ENCODE measurements at places on chromosomes 3 and 15.

DNA sequence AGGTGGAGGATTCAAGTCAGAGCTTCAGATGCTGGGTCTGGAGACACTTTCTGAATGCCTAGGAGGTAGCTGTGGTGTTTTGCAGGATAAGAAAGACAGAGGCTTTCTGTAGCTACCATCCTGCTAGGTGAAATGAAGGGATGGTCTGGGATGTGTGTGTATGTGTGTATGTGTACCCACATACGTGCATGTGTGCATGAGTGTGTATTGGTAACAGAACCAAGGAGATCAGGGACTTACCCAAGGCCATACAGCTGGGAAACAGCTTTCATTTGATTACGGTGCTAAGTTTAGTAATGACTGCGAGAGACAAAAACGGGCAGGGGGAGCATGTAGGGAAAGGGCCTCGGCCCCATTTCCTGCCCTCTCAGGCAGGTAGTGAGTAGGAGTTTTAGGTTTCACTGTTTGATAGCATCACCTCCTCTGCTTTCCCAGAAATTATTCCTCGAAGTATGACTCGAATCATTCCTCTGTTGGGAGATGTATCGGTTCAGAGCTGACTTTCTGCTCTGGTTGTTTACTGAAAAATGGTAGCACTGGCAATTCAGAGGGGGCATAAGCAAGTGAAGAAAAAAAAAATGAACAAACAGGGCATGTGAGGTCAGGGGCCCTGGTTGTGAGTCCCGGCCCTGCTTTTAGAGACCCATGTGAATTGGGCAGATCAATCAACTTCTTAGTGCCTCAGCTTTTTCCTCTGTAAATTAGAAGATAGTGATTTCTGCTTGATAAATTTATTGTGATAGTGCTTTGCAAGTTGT is 130.7 kb downstream of the LPP start:
- DNase-seq: no peak

DNA sequence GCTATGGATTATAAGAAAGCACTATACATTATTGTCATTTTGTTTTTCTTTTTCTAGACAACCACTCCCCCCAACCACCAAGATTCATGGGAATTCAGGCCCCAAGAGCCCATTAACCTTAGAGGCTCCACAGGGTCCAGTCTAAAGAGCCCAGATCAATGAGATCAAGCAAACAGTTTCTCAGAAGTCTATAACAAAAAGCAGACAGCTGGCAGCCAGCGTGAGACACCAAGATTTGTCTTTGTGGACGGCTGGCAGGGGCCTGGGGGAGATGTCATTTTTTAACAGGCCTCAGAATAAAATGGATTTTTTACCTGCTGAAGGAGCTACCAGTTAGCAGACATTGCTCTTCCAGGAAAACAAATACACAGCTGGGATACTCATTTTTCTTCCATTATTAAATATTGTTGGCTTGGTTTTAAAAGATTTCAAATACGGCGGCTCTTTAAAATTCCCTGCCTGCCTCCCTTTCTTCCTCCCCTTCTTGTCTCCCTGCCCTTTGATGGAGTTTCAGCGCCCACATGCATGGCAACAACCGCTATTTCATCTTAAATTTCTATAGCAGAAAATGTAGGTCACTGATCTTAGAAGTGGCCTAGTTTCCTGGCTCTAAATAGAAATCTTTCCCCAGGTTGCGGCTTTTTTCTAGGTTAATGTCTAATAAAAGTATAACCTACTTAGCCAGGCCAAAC is 130.6 kb downstream of the FAM174B start:
- no peak for DNase-seq

DNA sequence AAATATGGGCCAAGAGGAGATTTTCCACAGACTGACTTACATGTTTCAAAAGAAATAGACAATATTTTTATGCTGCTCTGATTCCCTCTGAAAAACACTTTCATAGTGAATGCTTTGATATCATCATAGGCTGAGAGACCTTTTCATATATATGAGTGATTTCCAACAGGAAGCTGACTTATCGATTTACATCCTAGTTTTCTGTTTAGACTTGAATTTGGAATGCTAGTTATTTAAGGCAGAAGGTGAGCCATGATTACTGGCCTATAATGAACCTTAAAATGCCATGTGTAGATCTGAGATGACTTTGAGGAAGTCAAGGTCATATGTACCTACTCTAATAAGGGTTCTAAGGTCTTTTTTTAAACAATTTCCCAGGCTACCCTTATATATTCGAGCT is 1126.1 kb downstream of the ROBO1 start:
- DNase-seq: no peak

- no peak for DNase-seq
Observed at GRCh38 chr15:45747426-45747825, 112.6 kb downstream of the SQOR start.

- DNase-seq: no peak
Observed at GRCh38 chr15:85527895-85528294, 147.5 kb downstream of the AKAP13 start.

DNA sequence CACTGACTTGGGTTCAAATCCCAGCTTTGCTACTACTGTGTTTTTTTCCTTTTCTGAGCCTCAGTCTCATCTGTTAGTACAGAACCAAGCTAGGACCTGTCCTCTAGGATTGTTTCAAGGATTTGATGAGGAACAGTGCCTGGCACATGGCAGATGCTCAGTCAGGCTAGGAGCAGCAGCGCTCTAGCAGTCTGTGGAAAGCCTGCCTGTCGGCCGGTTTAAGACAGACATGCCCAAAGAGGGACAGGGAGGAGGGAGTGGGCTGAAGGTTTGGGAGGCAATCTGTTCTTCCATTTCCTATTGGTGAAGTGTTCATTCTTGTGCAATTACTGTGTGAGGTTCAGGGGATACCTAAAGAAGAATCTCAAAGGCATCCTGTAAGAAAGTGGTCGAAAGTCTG is 35.1 kb upstream of the RGMA start:
- DNase-seq: no peak

DNA sequence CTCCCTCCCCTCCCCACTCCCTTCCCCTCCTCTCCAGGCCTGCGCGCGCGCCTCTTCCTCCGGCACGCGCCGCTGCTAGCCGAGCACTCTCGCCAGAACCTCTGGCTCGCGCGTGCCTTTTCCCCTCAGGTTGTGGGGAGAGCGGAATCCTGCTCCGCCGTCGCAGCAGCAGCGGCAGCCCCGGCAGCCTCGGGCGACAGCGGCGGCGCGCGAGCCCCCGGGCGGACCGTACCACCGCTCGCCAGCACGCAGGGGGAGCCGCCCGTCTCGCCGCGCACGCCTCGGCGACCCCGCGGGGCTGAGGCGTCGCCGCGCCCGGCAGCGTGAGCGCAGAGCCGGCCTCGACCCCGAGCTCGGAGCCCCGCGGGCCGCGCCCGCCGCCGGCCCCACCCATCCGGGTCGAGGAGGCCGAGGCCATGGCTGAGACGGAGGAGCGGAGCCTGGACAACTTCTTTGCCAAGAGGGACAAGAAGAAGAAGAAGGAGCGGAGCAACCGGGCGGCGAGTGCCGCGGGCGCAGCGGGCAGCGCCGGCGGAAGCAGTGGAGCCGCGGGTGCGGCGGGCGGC is at the start of gene CDV3:
TSS of gene CDV3 (plus strand) at position 58 of the 566 bp plus-strand sequence. CDS start at position 417, 359 bp downstream.
- peak; percentile 88 for DNase-seq

GRCh38 chr15:39079296-39079847 is 501.5 kb upstream of the THBS1 start:
- no peak for DNase-seq

GRCh38 chr15:28944286-28944685 is 58.5 kb downstream of the APBA2 start:
- DNase-seq: peak; percentile 19

DNA sequence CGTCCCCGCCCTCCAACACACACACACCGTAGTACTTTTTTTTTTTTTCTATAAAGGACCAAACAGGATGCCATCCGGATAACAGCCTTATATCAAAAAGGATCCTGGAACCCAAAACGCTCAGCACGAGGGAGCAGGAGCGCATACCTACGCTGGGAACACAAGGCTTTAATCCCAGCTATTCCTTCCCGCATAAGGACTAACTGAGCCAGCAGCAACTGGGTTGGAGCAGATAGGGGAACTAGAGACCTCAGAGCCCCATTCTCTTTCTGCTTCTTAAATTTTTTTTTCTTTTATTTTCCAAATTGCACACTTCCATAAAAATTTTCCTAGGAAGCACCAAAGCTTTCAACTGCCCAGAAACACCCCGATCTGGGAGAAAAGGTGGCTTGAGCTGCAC is 1.3 kb downstream of the TRANK1 start:
- DNase-seq: no peak

GRCh38 chr3:9081184-9081818 is 118.0 kb upstream of the RAD18 start:
- DNase-seq: no peak

- no peak for DNase-seq
Observed at GRCh38 chr15:84904419-84904818, 20.0 kb downstream of the SLC28A1 start.

DNA sequence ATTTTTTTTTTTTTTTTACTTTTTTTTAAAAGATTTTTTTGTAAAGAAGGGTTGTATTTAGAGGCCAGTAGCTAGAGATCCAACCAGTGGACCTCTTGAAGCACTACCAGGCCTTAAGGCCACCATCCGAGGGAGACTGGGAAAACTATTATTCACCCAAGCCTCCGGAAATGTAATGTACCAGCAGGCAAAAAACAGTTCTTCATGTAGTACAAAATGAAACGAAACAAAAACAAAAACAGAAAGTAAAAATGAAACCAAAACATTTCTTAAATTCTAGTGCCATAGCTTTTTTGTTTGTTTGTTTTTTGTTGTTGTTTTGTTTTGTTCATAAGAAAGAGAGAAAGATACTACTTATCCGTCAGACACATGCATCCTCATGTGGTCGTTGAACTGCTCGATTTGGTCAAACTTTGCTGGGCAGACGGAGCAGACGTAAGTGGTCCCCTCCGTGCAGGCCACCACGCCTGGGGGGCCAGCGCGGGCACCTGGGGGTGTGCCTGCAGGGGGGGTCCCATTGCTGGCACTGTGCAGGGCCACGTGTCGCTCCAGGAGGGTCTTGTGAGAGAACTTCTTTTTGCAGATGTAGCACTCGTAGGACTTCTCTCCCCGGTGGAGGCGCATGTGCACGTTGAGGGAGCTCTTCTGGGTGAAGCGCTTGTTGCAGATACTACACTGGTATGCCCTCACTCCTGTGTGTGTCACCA is 45.0 kb downstream of the TIGIT start:
- peak; percentile 21 for DNase-seq

DNA sequence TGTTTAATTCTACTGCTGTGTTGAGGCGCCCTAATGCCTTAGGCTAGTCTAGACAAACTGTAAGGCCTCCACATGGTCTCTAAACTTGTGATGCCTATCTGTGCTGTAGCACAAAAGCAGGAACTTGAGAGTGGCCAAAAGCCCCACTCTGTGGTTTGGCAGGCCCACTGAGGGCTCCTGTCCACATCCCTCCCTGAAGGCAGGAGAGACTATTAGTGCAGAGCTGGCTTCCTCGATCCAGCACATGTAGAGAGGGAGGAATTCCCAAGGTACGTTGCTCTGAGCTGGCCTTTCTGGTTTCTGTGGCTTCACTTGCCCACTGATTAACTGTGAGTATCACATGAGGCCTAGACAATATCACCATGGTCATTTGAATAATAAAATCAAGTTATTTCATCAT is 90.6 kb downstream of the POLR2M start:
- DNase-seq: no peak

DNA sequence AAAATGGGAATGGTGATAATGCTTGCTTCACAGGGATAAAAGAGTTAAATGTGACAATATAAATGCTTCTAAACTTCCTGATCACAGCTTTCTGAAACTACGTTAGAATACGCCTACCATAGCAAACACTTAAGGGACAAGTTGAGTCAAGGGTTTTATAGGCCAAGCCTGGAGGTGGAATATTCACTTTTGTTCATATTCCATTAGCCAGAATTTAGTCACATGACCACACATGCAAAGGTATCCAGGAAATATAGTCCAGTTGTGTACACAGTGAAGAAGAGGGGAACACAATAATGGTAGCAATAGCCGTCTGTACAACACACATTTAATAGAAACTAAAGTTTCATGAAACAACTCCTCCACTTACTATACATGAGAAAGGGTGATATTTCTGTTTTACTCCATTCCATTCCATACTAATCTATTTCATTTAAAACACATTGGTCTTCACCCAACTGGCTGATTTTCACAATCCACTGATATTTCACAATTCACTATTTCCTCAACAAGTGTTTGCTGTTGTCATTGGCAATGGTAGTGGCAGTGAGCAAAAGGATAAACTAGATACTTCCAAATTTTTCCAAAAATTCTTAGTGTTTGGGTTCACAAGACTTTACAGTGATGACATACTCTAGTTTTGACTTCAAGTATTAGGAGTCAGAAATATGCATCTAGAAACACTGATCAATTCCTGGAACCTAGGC is 270.9 kb downstream of the ERC2 start:
- no peak for DNase-seq

DNA sequence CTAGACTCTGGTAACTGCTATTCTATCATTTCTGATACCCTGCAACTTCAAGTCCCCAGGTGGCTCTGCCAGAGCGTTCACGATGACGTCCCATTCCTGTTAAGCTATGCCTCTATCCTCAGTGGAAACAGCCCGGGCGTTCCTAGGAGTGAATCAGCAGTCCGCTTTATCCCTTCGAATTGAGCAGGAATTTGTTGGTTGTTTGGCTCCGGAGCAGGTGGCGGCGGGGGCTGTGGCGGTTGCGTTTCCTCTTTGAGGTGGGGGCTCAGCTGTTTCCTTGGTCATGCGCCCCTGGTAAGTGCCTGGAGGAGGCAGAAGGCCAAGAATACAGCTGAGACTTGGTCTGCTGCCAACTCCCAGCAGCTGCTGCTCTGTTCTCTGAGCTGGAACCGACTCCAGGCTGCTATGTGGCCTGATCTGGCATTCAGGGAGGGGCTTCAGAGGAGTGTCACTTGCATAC is 25.2 kb downstream of the ARPP21 start:
- no peak for DNase-seq

DNA sequence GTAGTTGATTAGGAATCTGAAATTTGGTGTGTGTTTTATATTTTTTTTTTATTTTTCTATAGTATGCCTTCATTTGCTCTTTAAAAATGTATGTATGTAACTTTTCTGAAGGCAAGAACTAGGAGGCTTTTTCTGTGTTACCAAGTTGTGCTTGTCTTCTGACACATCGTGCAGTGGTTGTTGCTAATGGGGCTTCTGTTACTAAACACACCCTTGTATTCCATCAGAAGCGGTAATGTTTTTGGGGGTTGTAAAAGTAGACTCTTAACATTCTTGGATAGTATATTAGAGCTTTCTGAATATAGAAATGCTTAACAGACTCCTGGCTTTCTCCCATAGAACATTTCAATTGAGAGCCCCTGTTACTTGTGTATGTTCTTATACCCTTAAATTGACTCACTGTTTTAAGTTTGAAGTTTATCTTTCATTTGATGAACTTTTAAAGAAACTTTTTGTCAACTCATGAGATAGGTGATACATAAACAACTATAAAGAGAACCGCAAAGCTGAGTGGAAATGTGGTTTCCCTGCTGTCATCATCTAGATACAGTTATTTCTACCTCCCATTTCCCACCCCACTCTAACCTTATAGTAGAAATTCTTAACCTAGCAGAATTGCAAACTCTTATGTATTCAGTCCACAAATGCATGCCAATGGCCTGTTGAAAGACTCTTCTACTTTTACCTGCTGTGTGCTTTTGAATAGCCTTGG is 2.5 kb downstream of the TIPARP start:
- no peak for DNase-seq

All from activated naive CD8-positive, alpha-beta T cell treated with anti-CD3 and anti-CD28 coated beads, Interleukin-2, amount 10 ng/mL, durations not matched to agents 7 days and 5 days (primary cell).